ENCODE measurements at places on chromosomes 12 and 14.
A peak's percentile ranks its signal among the peaks of the same experiment; 100 is the strongest.

- no peak for DNase-seq
These were observed 4.8 kb downstream of the TOGARAM1 start for GRCh38 chr14:44966601-44967336.

DNA sequence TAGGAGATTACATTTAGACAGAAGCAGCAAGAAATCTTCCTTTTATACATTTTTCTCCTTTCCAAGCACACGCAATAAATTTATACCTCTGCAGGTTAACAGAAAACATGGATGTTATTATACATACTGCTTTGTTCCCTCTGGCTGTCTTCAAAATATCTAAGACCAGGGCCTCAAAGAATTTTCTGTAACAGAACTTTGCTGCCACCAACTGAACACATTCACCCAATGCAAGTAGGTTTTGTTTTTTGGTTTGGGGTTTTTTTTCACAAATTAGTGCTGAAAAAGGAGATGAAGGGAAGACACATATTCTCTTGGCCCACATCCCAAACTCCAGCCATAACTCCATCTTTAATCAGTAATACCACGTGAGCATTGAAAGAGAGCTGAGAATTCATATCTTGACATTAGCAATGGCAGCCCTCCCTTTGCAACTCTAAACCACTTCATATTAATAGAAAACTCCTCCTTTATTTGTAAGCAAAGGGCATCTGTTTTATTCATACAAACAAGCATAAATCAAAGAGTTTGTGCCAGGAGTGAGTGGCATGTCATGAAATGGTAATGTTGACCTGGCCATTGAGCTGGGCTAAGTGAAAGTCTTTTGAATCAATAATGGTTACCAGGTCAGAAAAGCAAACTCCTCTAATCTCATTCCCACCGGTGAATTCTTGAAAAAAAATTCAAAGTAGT, 150.8 kb upstream of the FSCB start:
- no peak for DNase-seq

- DNase-seq: no peak
These were observed 31.7 kb upstream of the ST8SIA1 start for GRCh38 chr12:22366181-22366580.

DNA sequence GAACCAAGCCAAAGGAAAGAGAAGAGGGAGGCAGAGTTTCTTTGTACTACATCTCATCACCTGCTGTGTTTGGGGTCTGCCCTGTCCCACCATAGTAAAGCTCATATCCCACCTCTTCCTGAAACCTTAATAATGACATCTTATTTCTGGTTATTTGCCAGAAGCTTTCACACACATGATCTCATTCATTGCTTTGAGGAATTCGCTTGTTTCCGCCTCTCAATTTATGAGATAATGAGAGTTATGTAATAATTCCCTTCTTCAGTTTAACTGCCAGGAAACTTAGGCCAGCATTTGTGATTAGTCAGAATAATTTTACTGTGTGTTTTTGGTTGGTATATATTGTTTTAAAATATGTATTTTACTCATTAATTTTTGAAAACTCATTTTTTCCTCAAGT, 205.2 kb downstream of the CACNA1C start:
- no peak for DNase-seq

DNA sequence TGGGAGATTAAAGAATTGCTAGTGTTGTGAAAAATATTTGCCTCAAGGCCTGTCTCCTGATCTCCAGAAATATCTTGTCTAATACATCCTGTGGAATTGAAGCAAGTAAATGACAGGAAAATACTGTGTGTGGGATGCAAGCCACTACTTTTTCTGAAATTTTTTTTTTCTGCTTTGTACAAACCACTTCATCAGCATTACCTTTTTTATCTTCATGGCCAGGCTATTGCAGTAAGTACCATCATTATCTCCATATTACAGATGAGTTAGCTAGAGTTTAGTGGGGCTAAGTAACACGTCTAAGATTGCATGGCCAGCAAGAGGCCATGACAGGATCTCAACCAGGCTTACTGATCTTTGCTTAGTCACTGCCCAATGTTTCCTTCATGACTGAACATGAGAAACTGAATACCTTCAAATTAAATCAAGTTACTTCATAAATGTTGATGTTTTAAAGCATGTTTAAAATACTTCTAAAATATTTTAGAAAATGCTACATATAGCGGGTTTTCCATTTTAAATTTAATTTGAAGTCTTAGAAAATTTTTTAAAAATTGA, 273.7 kb downstream of the SLC6A15 start:
- DNase-seq: no peak

GRCh38 chr14:90791486-90791885, 24.7 kb downstream of the TTC7B start:
- no peak for DNase-seq

DNA sequence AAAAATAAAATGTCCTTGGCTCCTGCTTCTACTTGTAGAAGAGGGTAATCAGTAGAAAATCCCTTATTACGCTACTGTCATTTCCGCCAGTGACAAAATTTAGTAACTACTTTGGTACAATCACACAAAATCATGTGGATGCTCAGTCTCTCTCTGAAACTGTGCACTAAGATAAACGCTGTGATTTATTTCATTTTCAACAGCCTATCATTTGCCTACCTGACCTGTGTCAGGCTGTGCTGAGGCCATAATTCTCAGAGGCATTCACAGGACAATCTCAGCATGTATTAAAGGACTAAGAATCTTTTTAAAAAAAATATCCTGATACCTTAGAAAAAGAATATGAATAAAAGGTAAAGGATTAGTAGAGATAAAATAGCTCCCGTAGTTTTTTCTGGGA, 226.0 kb downstream of the RASSF9 start:
- no peak for DNase-seq

GRCh38 chr12:24697295-24697694, 251.6 kb downstream of the BCAT1 start:
- no peak for DNase-seq

DNA sequence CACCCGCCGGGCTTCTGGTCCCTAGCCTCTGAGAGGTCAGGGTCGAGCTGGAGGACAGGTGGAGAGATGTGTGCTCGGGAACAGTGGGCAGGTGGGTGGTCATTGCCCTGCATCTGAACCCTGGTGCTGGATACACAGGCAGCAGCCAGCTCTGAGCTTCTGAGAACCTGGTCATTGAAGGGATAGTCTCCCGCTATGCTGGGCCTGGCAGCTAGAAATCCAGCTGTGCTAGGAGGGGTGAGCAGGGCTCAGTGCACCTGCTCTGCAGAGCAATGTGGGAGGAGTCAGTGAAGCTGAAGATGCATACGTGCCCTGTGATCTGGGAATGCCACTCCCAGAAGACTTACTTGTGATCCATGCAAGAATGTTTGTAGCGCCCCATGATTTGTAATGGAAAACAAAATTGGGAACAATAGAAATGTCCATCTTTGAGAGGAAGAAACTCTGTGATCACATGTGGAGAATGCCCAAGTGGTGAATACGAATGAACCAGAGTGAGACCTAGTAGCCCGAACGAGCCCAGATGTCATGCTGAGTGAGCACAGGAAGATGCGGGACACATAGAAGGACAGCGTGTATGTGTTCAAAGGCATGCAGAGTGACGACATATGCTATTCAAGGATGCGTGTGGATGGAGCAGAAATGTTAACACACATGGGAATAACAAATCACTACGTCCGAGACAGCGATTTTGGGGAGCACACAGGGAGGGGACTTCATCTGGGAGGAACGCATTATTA, 63.4 kb downstream of the AACS start:
- DNase-seq: no peak

GRCh38 chr12:125583071-125583470, 517.8 kb downstream of the AACS start:
- DNase-seq: no peak

DNA sequence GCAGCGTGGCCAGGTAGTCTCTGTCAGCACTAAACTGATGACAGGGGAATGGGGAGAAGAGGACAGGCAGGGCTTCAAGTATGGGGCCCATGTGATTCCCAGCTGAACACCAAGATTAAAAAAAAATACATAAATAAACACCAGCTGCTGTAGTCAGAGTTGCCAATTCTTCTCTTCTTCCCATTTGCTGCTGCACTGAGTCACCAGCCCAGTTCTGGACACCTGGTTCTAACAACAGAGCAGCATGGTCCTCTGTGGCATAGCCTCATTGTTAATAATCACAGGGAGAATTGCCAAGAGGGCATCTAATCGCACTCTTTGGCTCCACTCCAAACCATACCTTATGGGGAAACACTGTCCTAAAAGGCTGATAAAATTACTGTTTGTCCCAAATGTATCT, 15.1 kb downstream of the PPM1H start:
- no peak for DNase-seq

- DNase-seq: no peak
These were observed 201.2 kb downstream of the DPF3 start for GRCh38 chr14:72692696-72693095.

DNA sequence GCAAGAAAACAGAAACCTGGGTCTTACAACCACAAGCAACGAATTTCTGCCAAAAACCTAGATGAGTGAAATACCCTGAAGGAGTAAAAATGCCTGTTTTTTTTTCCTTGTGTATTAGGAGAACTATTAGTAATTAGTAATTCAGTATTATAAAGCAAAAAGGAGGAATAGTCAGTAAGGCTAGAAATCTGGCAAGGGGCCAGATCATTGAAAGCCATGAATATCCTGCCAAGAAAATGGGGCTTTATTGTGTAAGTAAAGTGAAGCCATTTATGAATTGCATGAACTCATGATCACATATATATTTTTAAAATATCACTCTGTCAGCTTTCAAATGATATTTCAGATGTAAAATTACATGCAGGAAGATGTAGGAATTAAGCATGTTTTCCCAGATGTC, 57.9 kb downstream of the TXNDC16 start:
- DNase-seq: no peak

- peak; percentile 38 for DNase-seq
These were observed 5.5 kb downstream of the DNAH10 start for GRCh38 chr12:123767613-123768012.

DNA sequence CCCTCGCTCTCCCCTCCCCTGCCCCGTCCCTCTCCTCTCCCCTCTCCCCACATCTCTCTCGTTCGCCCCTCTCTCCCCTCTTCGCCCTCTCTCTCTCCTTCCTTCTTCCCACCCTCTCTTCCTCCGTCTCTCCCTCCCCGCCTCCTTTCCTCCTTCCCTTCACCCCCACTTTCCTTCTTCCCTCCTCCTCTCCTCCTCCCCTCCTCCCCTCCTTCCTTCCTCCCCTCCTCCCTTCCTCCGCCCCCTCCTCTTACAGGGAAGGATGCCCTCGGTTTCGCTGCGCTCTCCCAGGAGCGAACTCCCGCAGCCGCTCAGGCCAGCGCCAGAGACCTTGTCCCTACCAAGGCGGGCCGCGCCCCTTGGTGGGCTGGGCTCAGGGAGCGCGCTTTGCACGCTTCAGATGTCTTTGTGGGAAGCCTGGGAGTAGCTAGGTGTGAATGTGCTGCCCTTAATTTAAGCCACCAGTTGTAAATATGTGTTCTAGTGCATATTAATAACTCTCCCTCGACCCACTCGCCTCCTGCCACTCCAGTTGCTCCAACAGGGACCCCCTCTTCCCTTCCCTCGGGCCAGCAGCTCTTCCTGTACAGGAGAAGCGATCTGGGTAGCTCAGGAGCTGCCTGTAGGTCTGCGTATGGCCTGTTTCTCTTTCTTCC, 13.3 kb upstream of the MAP3K9 start:
- no peak for DNase-seq

- DNase-seq: no peak
These were observed 8.6 kb upstream of the SNRNP35 start for GRCh38 chr12:123449249-123449733.

DNA sequence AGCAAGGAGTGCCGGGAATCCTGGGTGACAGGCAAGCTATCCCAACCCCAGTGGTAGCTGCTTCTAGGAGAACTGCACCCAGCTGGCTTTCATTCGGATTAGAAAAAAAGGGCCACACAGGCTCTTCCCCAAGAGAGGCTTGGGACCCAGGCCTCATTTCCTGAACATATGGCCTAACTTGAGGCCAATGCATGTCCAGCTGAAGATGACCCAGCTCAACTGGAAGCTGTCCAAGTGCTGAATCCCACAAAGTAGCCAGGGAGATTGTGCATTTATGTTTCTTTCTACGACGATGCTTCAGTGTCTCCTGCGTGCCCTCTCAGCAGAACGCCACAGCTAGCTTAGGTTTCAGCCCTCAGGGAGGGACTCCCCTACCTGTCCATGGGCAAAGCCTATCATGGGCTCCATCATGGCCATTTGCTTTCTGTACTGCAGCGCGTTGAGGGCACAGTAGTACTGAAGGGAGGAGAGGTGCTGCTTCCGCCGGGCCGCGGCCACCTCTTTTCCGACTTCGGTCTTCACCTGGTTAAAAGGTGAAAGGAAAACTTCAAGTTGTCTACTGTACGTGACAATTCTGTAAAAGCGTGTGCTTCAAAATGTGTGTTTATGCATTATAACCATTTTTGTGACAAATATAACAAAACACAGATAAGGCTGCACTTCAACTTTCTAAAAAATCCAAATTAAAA, 29.1 kb downstream of the APPL2 start:
- DNase-seq: no peak

GRCh38 chr12:51620448-51620847, 29.4 kb downstream of the SCN8A start:
- DNase-seq: no peak

GRCh38 chr12:74111688-74112360, 425.8 kb upstream of the ATXN7L3B start:
- DNase-seq: peak; percentile 3

GRCh38 chr14:73503648-73504047, 12.9 kb downstream of the RIOX1 start:
- no peak for DNase-seq

DNA sequence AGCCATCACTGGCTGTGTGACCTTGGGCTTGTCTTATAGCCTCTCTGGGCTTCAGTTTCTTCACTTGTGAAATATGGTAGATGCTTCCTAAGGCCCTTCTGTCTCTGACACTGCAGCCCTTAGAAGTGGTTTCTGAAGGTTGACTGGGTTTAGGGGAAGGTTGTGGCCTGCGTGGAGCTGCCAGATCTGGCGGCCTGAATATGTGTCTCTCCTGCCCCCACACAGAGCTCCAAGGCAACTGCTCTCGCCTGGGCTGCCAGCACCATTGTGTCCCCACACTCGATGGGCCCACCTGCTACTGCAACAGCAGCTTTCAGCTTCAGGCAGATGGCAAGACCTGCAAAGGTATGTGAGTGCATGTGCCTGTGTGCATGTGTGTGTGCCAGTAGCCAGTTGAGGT, 4.0 kb downstream of the LRP1-AS start:
- no peak for DNase-seq

- no peak for DNase-seq
These were observed 7.3 kb downstream of the POMT2 start for GRCh38 chr14:77313371-77313770.

- DNase-seq: peak; percentile 59
These were observed 18.9 kb downstream of the PYROXD1 start for GRCh38 chr12:21456291-21456780.

GRCh38 chr14:59249029-59249428, 60.6 kb downstream of the DAAM1 start:
- DNase-seq: no peak

GRCh38 chr12:69331909-69332684, 16.1 kb upstream of the LYZ start:
- DNase-seq: no peak

- no peak for DNase-seq
These were observed 104.6 kb downstream of the AACS start for GRCh38 chr12:125169870-125170269.

GRCh38 chr12:90292183-90292582, 583.5 kb upstream of the ATP2B1 start:
- DNase-seq: no peak

- DNase-seq: no peak
These were observed 474.1 kb downstream of the FLRT2 start for GRCh38 chr14:86003998-86004397.

Data from activated T-cell treated with anti-CD3 and anti-CD28 coated beads, Interleukin-2, amount 50 U/mL, for 72 hours (primary cell).